M059J (cell line): ENCODE measurements at places on chromosomes 13 and 19.
A peak's percentile ranks its signal among the peaks of the same experiment; 100 is the strongest.

DNA sequence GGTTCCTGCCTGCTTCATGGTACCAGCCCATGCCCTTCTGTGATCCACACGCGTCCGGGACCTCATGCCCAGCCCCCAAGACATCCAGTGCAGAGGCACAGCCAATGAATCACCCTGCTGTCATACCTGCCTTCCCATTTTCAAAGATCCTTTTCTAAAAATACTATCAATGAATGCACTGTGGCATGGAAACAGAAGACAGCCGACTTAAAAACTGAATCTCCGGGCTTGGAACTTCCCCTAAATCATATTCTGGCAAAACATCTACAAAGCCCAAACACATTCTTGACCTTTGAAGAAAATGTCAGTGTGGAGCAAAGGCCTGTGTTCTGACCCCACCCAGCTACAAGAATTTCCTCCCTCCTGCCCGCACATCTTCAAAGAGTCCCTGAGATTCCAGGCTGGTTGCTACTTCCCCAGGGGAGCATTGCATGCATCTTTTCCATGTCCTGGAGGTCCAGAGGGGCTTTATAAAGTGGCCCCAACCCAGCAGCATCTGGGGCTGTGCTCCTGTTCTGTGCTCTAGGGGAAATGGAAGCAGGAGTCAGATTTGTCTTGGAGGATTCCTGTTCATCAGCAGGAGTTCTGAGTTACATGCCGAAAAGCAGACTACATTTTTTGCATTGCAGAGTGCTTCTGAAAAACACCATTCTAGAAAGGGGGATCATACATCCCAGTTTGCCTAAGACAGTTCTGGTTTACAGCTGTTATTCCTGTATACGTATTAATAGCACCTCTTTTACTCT is 135.2 kb downstream of the USP12 start:
- DNase-seq: peak; percentile 51

- peak; percentile 68 for DNase-seq
Measured at GRCh38 chr19:55643003-55643886, at the start of gene ZNF581. ZNF581 (plus strand) TSS chr19:55643649; CDS start chr19:55644572, 923 bp downstream.

DNA sequence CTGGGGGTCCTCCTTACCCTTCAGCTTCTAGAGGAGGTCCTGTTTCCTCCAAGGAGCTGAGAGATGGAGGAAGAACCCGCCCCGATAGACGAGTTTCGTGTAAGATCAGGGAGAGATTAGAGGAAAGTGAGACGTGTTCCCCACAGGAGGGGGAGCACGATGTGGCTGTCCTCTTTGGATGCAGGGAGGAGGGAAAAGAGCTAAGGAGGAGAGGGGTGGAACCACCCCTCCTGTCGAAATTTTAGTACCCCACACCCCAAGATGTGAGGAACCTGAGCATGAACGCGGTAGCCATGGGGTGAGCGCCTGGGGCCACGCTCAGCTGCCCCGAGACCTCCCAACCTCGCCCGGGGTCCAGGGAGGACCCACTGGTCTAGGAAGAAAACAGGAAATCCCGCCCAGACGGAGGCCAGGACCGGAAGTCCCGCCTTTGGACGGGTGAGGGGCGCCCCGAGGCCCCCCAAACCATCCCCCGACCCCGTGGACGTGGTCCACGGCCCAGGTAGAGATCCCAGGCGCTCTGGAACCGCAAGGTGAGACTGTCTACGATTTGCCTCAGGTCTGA is 1.2 kb downstream of the AKT1S1 start:
- DNase-seq: peak; percentile 54

DNA sequence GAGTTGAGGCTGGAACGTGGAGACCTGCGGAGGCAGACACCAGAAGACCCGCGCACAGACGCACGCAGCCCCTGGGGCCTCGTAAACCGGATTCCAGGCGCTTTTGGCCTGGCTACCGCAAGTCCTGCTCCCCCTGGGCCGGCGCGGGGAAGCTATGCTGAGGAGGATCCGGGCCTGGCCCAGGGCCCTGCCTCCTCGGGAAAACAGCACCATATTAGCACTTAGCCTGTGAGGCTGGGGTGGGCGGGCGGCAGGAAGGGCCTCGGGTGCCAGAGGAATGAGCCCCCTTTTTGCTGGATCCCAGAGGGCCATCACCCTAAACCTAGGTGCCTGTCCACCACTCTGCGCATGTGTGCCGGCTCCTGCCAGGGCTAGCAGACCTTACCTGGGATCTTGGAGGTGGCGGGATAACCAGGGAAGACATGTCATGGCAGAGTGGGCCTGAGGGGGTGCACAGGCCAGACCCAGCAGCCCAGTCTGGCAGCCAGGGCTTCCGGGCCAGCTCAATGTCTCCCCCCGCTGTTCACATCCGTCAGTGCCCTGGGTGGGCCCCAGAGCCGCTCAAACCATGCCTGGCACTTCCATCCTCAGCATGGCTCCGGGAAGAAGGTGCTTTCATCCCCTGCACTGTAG is 7.3 kb downstream of the ELOF1 start:
- DNase-seq: no peak
